ENCODE measurements at places on chromosomes 11 and 22. TPM values are rescaled to one million over a fixed set of nuclear protein-coding genes. Genes with fewer than 3 reads are reported as not detected.

FAM227A gene
- total RNA-seq: 3.7 TPM

KRTAP5-8 gene
- total RNA-seq: 0.31 TPM

MYO7A gene
- 0.47 TPM for total RNA-seq

RAB3IL1 gene
- 2.3 TPM for total RNA-seq

OR2AG1 gene
- not detected for total RNA-seq

NDUFS3 gene
- 47.1 TPM for total RNA-seq

OR4D5 gene
- total RNA-seq: not detected

HORMAD2 gene
- 0.78 TPM for total RNA-seq

LAYN gene
- 4.4 TPM for total RNA-seq

ARHGEF17 gene
- total RNA-seq: 19.2 TPM

ELFN2 gene
- total RNA-seq: 14.7 TPM

SIPA1 gene
- 3.7 TPM for total RNA-seq

SLC6A5 gene
- total RNA-seq: not detected

FSHB gene
- not detected for total RNA-seq

MYEOV gene
- not detected for total RNA-seq

OR51Q1 gene
- total RNA-seq: not detected

C22orf31 gene
- total RNA-seq: not detected

GAB4 gene
- total RNA-seq: not detected

GNAZ gene
- total RNA-seq: 192 TPM
